ENCODE measurements at places on chromosomes 3 and 15.

- no peak for DNase-seq
Observed at GRCh38 chr3:99875581-99875928, 57.9 kb downstream of the CMSS1 start.

DNA sequence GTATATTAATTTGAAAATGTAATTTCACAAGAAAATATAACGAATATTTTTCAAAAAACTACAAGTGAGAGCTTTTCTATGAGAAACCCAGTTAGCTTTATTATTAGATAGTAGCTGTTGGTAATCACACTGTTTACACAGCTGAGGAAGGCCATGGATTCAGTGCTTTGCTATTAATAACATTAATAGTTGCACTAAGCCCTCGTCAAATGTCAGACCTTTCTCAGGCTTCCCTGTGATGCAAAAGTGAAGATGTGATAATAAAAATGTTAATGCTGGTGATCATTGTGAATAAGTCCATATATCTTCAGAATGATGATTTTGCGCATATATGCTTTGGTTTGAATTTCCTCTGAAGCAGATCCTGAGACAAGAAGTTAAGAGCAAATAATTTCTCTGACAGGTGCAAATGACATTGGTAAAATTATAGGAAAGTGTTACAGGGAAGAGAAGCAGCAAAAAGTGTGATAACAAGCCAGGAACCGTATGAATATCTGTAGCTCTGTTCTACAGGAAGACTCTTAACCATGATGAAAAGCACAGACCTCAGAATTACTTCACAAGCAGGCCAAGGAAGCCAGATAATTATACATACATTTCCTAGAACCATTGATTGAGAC is 56.5 kb upstream of the CNTN6 start:
- DNase-seq = no peak

DNA sequence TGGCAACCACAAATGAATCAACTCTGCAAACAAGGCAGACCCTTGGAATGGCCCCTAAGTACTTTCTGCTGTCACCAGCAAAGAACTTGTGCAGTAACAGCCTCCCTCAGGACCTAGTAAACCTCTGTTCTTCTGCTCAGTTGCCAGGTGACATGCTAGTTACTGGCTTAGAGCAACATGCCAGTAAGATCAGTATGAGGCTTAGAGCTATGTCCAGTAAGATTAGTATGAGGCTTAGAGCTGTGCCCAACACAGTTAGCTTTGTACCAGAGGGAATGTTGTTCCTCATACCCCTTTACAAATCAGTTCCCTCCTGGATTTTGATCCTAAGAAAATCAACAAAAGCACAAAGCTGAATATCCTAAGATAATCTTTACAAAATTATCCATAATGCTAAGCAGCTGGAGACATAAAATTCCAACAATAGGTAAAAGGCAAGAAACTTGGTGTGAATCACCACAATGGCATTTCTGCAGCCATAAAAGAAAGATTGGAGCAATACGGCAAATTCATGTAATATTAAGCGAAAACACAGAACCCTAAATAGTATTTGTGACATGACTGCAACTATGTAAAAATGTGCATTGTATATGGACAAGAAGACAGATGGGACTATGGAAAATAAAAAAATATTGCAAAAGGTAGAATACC is 107.3 kb upstream of the LPP start:
- DNase-seq = no peak

DNA sequence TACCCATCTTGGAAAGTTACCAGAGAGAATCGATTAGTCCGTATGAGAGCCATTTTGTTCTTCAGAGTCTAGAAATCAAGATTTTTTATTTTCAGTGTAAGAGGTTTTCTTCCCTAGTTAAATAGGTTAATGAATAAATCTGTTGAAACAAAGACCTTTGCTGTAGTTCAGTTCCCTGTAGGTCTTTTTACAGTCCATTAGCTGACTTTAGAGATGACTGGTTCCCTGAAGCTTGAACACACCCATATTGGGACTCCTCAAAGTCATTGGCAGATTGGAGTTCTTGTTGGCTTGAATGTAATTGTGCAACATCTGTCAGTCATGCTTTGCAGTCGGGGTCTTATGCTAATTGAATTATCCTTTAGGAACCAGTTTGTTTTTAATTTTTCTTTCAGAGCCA is 45.3 kb downstream of the SEMA6D start:
- no peak for DNase-seq

DNA sequence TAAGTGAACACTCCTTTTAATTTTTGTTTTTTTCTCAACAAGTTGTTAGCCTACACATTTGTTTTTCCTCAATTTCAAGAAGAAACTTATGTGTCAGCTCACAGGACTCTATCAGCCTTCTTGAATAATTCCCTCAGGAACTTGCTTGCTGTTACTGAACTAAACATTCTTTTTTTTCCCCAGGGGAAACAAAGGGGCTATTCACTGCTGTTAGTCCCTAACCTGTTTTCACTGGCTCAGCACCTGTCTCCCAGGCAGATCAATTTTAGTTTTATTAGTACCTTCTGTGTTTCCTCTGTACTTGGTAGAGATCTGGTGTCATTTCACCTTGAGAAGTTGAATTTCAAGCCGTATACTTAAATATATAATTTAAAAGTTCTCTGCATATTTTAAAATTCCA is 644.6 kb downstream of the CADM2 start:
- no peak for DNase-seq

DNA sequence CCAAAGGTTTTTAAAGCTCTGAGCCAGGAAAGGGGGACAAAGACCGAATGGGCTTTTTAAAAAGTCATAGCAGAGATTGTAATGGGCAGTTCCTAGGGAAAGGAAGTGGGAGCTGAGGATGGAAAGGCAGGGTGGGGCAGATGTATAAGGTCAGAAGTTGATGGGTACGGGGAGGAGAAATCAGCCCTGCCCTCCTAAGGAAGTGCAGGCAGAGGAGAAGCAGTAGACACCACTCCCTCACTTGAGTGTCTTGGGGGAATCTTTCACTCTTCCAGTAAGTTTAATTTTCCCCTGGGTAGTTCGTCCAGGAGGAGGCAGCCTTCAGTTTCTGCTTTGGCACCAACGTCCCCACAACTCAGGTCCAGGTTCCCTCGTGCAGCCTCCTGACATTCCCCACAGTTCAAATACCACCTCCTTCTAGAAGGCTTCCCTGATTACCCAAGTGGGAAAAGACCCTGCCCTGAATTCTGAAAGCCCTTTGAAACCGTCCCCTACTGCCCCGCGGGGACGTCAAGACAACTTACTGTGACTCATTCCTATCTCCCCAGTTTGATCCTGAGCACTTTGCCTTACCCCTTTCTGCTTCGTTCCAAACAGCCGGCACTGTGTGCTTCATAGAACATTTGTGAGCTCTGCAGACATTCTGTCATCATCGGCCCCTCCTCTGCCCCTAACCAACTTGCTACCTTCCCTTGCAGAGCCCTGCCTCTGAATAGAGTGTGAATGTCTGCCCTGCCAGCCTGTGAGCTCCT is 14.3 kb upstream of the SRP14 start:
- no peak for DNase-seq
